ENCODE measurements at places on chromosomes 6 and 20.

DNA sequence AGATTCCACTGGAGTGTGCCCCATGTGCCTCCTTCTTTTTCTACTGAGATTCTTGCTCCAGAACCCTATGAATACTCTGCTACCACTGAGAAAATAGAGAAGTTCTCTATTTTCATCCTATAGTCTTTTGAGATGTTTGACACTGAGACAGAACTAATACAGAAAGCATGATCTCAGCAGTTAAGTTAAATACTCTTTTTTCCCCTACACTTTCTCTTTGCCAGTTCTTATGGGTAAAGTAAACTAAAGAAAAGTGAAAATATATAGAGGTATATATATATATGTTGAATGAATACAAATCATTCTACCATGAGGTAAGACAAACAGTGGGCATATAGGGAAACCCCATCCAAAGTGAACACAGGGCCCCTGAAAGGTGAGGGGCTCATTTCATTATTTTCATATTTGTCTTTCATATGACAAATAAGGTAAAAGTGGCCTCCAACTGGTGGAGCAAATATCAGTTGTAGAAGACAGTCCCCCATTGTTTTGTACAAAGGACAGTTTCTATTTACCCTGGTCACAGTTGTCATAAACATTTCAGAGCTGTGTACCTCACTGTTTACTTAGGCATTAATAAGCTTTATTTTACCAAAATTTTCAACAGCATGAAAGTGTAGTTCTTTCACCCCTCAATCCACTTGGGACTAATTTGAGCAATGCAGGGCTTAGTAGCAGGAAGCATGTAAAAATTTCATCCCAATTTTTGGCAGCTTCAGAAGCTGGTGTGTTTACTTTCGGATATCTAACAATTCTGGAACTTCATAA lies 188.3 kb upstream of the MARCKS start:
- DNase-seq, result no peak

- no peak for DNase-seq
Observed at GRCh38 chr6:79028641-79029314, 49.3 kb downstream of the PHIP start.

GRCh38 chr6:146028252-146028795 lies 538 bp upstream of the GRM1 start:
- DNase-seq, result peak; percentile 91

GRCh38 chr6:137136065-137136464 lies 37.4 kb downstream of the IL22RA2 start:
- DNase-seq, result no peak

DNA sequence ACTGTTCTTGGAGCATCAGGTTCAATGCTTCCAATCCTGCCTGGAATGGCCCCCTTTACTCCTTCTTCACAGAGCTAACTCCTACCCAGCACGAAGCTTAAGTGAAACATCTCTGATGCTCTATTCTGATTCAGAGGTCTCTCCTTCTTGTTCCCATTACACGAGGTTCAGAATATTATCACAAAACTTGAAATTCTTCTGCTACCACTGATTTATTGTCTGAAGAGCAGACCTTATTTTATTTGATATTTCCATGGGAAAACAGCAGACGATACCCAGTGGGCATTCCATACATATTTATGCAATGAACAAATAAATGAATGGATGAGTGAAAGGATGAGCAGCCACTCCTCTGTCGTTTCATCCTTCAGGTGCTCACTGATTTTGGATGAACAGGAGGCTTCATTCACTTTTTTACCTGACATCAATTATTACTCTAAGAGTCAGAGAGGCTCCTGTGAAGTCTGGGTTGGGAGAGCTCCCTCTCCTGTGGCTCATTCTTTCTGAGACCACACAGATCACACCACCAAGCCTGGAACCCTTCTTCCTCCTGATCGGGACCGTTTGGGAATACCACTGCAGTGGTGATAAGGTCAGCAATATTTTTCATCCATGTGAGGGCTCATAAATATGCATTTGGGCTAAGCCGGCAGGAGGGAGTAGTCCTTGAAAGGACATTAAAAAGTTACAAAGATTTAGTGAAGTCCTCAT lies 25.8 kb downstream of the SMLR1 start:
- no peak for DNase-seq

DNA sequence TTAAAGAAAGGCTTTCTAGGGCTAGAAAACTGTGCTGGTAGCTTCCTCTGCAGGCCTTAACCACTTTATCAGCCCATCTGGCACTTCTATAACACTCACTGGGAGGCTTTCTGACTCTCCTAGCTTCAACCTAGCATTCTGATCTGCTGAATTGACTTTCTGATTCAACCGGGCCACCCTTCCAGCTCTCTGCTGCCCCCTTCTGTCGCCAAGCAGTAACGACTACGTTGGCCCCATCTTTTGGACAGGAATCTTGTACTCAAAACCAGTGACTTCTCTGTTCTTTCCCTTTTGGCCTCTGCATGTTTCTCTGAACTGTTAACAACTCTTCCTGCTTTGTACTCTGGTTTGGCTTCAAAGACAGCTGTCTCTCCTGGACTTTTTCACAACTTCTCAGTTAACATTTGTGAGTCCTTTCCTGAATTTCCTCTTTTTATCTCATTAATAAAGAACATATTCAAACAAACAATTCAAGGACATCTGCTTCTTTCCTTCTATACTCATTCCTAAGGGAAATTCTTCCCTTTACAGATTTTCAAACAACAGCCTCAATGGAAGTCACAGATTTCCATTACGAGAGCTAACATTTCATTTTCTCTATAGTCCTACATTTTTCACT lies 43.9 kb upstream of the FAM135A start:
- DNase-seq, result peak; percentile 85

DNA sequence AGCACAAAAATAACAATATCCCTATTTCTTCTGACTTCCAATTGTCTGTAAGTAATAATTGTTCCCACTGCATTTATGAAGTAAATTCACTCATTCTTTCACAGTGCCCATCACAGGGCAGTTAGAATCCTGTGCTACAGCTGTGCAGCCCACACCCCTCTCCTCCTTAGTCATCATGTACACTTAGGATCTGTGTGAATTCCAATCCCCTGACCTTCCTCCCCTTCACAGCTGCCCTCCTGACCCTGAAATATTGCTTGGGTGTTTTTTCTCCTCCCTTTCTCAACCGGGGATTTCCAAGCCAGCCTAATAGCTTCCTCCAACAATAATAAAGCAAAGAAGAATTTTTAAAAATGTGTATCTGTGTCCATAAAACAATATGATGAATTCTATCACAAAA lies 91.5 kb upstream of the BEND6 start:
- peak; percentile 30 for DNase-seq

DNA sequence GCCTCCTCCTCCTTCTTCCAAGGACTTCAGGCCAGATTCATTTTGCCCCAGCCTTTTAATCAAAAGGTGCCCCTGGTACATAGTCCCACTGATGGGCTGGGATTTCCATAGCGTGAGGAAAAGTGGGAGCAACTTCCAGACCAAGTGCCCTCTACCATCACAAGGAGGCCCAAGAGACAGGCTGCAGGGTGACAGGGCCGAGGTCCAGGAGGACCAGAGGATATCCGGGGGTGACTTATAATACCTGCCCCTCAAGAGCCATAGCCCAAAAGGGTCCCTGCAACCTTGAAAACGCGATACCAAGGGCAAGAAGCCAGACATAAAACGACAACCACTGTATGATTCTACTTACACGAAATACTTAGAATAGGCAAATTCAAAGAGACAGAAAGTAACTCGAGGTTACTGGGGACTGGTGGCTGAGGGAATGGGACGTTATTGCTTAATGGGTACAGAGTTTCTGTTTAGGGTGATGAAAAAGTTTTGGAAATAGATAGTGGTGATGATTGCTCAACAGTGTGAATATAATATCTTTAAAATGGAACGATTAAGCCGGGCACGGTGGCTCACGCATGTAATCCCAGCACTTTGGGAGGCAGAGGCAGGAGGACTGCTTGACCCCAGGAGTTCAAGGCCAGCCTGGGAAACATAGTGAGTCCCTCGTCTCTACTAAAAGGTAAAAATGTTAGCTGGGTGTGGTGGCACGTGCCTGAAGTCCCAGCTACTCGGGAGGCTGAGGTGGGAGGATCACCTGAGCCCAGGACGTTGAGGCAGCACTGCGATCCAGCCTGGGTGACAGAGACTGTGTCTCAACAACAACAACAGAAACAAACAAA lies 71.9 kb downstream of the NOL4L start:
- DNase-seq, result no peak

- no peak for DNase-seq
Observed at GRCh38 chr6:56263596-56264315, 16.4 kb upstream of the COL21A1 start.

- peak; percentile 7 for DNase-seq
Observed at GRCh38 chr6:93036835-93037234, 382.5 kb downstream of the EPHA7 start.
